CD8-positive, alpha-beta T cell (primary cell): ENCODE measurements at places on chromosomes 3 and 15. TPM values are rescaled to one million over a fixed set of nuclear protein-coding genes. Genes with fewer than 3 reads are reported as not detected.

GRCh38 chr15:89098281-89098680 is 10.0 kb downstream of the ABHD2 start:
- DNase-seq: no peak

- peak; percentile 35 for DNase-seq
Observed at GRCh38 chr3:39361252-39361927, 21.8 kb upstream of the SLC25A38 start.

- DNase-seq: no peak
Observed at GRCh38 chr3:29011441-29011840, 269.4 kb upstream of the RBMS3 start.

- DNase-seq: no peak
Observed at GRCh38 chr15:42999201-42999779, 78.7 kb upstream of the TTBK2 start.

DNA sequence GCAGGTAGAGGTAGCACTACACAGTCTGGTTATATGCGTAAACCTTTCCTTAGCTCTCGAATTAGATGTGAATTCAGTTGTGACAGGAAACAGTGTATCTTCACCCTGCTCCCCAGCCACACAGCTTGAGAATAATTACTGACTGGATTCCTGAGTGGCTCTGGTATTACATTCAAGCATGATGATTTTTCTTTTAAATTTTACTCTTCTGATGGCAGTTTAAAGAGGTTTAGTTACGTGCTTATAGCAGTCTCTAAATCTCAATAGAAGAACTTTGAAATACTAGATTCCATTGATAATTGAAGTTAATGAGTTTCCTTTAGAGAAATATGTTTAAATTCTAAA is 98.8 kb downstream of the FNDC3B start:
- DNase-seq: no peak

The IL17RD gene
- not detected for total RNA-seq

The SCG3 gene
- not detected for total RNA-seq

GRCh38 chr15:56469483-56469882 is 4.5 kb upstream of the MNS1 start:
- no peak for DNase-seq

GRCh38 chr3:100465892-100466777 is 26.3 kb upstream of the TMEM45A start:
- DNase-seq: no peak

- DNase-seq: no peak
Observed at GRCh38 chr3:7190095-7190494, 329.2 kb downstream of the GRM7 start.

GRCh38 chr3:64098670-64099069 is 75.4 kb upstream of the PSMD6 start:
- DNase-seq: no peak

DNA sequence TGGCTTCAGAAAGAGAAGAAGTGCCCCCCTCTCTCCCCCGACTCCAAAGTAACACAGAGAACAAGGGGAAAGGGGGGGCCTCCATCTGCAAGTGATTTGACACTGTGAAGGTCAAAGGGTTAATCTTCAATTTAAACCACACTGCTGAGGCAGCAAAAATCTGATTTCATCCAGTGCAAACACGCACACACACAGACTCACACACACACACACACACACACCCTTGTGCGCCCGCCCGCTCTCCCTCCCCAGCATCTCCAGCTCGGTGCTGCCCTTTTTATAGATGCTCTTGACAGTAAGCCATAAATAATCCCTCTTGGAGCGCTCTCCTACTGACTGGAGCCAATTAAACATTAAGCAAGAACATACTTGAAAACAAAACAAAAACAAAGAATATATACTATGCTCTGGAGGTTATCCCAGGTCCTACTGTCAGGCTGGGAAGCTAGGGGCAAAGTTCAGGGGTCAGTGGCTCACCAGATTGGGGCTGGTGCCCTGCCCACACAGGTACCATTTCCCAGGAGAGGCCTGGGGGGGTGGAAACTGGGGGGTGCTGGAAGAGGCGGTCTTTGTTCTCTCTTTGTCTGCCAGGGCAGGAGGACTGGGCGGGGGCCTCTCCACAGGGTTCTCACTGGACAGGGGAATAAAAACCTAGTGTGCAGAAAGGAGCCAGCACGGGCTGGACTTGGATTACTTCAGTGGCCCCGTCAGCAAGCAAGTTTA is 16.3 kb downstream of the BMF start:
- DNase-seq: no peak

The GPR176 gene
- total RNA-seq: not detected

- DNase-seq: peak; percentile 50
Observed at GRCh38 chr3:43015991-43016865, 37.1 kb downstream of the GASK1A start.

GRCh38 chr15:73889053-73889761 is 15.8 kb downstream of the TBC1D21 start:
- no peak for DNase-seq

DNA sequence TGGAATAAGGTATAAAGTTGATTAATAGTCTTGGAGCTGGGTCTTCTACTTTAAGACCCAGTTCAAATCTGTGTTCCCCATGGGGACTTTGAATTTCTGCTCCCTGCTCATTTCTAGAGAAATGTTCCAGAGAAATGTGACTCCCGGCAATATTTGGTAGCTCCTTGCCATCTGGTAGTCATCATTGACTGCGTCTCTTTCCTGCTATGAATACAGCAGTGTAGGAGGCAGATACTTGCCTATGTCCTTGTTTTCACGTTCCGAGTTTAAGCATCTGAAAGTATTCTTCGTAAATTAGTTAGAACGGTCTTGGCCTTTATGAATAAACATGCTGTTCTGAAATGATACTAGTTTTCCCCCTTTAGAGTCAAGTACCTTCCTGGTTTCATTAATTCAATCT is 352.9 kb downstream of the PTPRG start:
- DNase-seq: no peak

- DNase-seq: no peak
Observed at GRCh38 chr3:150035301-150035779, 64.6 kb upstream of the PFN2 start.

- DNase-seq: no peak
Observed at GRCh38 chr3:8539419-8539818, 37.8 kb downstream of the LMCD1 start.

The AMOTL2 gene
- total RNA-seq: not detected

DNA sequence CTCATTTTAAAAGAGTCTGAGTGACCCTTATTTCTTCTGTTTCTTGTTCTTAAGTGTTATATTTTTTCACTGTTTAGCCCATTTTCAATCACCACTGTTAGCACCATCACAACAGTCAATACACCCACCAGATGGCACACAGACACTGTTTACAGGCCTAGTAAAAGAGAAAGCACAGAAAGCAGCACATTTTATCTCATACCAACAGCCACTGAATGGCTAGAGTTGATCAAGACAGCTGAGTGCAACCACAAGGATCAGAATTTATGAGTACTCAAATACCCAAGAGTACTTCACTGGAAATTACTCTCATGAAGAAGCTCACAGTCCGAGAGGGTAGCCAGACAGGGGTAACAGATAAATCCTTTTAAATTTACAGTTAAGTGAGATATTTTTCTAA is 127.0 kb downstream of the TFDP2 start:
- DNase-seq: no peak

DNA sequence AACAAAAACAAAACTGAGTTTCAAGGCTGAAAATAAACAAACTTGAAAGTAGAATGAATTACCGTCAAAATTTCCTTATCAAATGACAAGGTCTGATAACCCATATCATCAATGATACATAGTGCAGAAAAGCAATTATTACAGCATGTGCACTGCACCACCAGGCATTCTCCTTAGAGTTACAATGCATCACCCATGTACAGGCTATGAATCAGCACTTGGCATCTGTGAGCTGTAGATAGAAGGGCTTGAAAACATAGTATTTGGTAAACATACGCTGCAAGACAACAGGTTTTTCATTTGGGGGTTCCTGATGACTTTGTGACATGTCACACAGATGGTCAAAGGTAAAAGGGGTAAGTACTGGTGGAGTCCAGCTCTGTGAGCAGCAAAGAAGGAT is 265.1 kb downstream of the CTNNB1 start:
- DNase-seq: no peak

GRCh38 chr15:60752973-60753720 is 274.2 kb upstream of the ICE2 start:
- no peak for DNase-seq

DNA sequence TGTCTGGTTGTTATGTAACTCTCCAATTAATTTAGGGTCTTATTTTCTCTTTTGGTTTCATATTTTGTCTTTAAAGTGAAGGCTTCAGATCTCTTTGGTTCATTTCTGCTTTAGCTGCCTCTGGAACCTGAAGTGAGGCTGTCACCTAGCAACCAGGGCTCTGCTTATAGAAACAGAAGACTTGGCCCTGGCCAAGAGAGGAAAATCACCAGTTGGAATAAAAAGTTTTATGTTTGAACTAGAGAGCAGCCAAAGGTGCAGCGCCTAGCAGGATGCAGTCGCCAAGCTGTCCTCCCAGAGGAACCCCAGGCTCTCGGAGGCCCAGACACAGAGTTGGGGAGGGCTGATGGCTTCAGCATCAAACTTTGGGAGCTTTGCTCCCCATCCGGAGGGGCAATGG is 41.1 kb downstream of the LYZL4 start:
- peak; percentile 20 for DNase-seq

DNA sequence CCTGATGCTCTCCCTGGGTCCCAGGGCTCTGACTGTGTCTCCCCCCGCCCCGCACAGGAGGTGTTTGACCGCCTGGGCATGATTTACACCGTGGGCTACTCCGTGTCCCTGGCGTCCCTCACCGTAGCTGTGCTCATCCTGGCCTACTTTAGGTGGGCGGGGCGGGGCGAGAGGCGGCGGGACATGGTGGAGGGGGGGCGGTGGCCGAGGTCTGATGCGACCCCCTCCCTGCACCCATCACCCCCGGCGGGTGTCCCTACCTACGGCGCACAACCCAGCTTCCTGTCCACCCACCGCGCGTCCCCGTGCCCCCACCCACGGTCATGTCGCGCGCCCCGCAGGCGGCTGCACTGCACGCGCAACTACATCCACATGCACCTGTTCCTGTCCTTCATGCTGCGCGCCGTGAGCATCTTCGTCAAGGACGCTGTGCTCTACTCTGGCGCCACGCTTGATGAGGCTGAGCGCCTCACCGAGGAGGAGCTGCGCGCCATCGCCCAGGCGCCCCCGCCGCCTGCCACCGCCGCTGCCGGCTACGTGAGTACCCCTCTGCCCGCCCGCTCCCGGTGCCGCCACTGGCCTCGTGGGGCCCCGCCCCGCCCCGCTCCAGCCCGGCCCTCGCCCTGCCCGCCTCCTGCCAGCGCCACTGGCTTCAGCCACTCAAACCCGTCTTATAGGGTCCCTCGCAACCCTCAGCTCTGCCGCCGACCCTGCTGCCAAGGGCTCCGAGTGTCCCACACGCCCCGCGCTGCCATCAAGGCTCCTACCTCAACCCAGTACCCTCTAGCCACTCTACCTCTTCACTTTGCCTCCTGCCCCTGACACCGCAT is 21.0 kb downstream of the PTH1R start:
- DNase-seq: no peak

The NPAP1 gene
- not detected for total RNA-seq

The TSPAN3 gene
- total RNA-seq: 22.7 TPM

GRCh38 chr3:129014148-129014547 is 13.0 kb downstream of the EFCC1 start:
- DNase-seq: no peak

The VILL gene
- 19.0 TPM for total RNA-seq

GRCh38 chr3:194120789-194121770 is 14.9 kb upstream of the HES1 start:
- DNase-seq: no peak

- no peak for DNase-seq
Observed at GRCh38 chr3:188046561-188047211, 107.3 kb upstream of the LPP start.

- no peak for DNase-seq
Observed at GRCh38 chr15:76298986-76299385, 12.3 kb downstream of the ETFA start.

The FRMD5 gene
- total RNA-seq: not detected

The DNAJA4 gene
- total RNA-seq: 48.9 TPM

The IGF2BP2 gene
- not detected for total RNA-seq

DNA sequence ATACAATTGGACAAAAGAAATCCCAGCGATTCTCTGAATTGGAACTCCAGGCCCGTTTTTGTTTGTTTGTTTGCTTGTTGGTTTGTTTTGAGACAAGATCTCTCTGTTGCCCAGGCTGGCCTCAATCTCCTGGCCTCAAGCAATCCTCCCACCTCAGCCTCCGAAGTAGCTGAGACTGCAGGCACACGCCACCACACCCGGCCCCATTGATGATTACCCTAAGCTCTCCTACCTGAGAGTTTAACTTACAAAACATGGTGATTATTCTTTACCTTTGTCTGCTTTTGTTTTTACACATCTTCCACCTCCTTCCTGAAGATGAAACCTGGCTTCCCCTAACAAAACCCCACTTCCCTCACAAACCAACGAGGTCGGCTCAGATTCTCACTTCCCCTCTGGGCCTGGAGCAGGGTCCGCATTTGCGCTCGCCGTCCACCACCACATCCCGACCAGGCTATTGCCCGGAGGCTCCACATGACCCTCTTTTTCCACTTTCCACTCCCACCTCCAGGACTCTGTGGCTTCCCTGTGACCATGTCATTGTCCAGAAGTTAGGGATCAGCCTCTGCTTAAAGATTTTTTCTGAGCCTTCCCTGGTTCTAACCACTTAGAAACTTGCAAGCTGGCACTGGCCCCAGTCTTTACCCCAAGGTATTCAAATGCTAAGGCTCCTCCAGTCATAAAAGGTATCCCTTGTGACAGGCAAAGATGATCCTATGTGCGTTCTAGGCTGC is 14.8 kb downstream of the KLHL6 start:
- DNase-seq: no peak

DNA sequence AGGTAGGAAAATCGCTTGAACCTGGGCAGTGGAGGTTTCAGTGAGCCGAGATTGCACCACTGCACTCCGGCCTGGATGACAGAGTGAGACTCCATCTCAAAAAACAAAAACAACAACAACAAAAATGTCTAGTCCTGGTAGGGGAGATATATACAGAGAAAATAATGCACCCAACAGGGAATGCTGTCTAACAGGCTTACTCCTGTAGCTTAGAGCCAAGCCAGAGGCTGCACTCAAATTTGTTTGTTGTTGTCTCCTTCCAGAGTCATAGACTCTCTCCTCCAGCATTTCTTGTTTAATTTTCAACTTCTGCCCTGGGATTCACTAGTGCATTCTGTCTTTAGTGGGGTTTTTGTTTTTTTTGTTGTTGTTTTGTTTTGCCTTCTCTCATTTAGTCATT is 4.6 kb upstream of the TRA2B start:
- no peak for DNase-seq

- DNase-seq: no peak
Observed at GRCh38 chr3:99960123-99960878, 142.6 kb downstream of the CMSS1 start.

GRCh38 chr3:122979211-122979610 is 48.4 kb downstream of the SEMA5B start:
- DNase-seq: no peak

DNA sequence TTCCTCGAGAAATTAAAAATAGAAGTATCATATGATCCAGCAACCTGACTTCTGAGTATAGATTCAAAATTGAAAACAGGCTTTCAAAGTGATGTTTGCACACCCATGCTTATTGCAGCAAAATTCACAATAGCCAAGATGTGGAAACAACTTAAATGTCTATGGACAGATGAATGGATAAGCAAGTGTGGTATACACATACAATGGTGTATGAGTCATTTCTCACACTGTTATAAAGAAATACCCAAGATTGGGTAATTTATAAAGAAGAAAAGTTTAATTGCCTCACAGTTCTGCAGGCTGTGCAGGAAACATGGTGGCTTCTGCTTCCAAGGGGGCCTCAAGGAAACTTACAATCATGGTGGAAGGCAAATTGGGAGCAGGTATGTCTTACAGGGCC is 100.8 kb downstream of the KLF13 start:
- DNase-seq: no peak

- no peak for DNase-seq
Observed at GRCh38 chr3:171685116-171685895, 125.0 kb downstream of the PLD1 start.

- no peak for DNase-seq
Observed at GRCh38 chr15:43868406-43868805, 41.6 kb downstream of the WDR76 start.
